ENCODE measurements at places on chromosomes 3 and 15.
A peak's percentile ranks its signal among the peaks of the same experiment; 100 is the strongest.

DNA sequence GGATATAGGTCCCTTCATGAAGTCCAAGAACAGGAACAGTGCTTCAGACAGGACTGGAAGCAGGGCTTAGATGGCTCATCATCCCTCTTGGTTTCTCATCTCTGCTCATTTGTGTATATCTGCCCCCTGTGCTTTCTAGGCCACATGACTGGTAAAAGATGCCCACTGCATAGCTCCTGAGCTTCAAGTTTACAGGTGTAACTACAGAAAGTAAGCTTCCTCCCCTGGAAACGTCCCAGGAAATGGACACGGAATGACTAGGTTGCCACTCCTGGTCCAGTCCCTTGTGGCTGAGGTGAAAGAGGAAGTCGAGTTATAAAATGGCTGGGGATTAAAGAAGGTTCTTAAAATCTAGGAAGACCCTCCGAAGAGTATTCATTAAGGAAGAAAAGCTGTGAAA is 32.5 kb downstream of the MYO5A start:
- no peak for DNase-seq

- no peak for DNase-seq
Observed at GRCh38 chr3:52279596-52279995, 1.1 kb upstream of the WDR82 start.

GRCh38 chr3:120114376-120114775 is 20.1 kb upstream of the GSK3B start:
- no peak for DNase-seq

DNA sequence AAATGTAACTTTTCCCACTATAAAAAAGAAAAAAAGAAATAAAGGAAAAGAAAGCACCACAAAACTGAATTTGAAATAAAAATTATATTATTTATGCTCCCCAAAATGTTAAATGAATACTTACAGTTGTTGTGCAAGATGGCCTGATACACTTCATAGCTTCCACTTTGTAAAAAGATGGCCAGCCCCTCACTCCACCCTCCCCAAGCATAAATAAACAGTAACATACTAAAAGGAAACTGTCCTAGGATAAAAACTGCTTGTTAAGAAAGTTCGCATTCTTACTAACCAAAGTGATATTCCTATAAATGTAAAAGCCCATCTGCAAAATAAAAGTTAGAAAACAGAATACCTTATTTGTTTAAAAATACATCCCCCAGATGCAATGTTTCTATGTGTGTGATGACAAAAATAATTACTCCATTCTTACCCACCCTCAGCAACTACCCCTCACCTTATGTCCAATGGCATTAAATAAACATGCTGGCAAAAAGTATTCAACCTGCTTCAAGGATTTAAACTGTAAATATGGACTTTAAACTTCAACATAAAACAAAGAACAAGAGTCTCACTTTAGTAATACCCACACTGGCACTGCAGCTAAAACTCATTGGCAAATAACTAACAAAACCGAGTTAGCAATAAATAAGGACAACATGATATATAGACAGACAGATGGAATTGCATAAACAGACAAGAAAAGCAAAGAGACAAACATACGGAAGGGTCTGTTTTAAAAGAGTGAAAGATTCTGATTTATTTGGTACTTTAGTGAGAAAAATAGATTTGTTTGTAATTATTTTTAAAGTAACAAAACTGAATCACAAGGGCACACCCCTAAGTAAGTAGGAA is 47.7 kb downstream of the ZBTB20 start:
- no peak for DNase-seq

DNA sequence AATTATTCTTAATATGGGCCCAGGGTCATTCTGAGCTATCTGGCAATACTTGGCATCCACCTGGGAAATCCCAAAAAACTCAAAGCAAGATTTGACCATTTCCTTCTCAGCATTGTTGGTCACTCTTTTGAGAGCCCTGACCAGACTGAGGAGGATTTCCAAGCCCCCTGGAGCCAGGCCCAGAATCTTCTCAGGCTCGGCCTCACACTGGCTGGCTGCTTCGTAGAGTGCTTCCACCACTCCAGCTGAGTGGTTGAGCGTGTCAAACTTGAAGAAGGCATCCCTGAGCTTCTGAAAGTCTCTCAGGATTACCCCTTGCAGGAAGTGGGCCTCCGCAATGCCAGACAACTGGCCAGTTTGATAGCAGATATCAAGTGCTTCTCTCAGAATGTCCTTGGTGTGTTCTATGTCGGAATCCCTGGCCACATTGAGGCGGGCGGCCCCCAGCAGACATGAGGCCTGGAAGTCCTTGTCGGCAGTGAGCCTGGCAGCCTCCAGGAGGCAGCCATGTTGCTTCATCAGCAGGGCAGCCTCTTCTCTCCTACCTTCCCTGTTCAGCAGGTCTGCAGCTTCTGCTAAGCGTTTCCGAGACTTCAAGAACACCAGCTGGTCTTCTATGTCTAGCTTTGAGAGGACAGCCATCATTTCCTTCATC is 68.9 kb upstream of the DCLK3 start:
- DNase-seq: no peak

GRCh38 chr15:74725845-74726773 is 781 bp upstream of the CYP1A1 start:
- peak; percentile 31 for DNase-seq

- no peak for DNase-seq
Observed at GRCh38 chr15:68506071-68506470, 72.7 kb upstream of the CORO2B start.

- DNase-seq: no peak
Observed at GRCh38 chr3:122691195-122691594, 10.6 kb downstream of the PARP14 start.

DNA sequence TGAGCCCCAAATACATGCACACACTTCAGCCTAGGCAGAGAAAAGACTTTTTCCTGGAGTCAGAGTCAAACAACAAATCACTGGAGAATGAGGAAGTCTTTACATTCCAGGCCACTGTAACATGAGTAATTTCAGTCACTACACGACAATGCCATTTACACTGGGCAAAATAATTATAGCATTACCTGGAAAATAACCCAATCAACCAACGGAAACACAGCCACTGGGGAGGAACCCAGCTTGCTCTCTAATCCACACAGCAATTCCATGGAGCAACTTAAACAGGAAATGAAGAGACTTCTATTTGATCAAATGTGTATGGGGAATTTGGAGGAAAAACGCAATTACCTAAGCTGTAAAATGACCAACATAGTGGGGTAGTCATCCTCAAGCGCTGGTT is 15.2 kb downstream of the FSTL1 start:
- no peak for DNase-seq

- DNase-seq: no peak
Observed at GRCh38 chr3:71640331-71640983, 56.9 kb upstream of the FOXP1 start.

DNA sequence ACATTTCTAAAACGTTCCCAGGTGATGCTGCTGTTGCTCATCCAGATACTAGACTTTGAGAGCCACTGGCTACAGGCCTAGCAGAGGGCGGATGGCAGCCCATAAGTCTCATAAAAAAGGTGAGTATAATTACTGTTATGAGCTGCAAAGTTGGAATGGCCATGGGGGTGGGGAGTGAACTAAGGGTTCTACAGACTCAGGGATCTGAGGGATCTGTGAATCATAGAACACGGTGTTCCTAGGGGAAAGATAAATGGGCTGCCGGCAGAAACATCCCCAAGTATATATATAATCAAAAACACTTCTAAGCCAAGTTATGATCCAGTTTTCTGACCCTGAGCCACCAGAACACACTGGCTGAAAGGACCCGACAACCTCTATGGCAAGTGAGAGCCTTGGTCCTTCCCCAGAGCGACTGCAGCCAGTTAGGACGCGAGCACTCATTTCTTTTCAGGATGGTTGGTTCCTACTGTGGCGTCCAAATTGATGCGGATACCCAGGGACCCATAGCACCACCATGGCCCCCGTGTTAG is 7.9 kb upstream of the SYNM start:
- DNase-seq: no peak

DNA sequence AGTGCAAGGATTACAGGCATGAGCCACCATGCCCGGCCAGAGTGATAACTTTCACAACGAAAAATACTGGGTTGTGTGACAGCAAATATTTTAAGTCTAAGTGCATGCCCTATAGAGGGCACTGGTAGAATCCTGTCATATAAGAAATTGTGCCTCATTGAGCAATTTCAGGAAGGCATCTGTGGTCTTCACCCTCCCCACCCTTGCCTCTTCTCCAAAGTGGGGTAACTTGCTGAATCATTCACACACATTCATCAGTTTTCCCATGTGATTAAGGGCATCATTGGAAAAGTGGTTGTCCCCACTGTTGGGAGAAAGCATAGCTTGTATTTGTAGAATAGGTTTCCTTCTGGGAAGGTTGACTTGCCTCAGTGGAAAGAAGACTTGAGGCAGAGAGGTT is 9.2 kb downstream of the MITF start:
- DNase-seq: no peak

GRCh38 chr3:28678086-28678485 is 329.5 kb upstream of the AZI2 start:
- DNase-seq: no peak

DNA sequence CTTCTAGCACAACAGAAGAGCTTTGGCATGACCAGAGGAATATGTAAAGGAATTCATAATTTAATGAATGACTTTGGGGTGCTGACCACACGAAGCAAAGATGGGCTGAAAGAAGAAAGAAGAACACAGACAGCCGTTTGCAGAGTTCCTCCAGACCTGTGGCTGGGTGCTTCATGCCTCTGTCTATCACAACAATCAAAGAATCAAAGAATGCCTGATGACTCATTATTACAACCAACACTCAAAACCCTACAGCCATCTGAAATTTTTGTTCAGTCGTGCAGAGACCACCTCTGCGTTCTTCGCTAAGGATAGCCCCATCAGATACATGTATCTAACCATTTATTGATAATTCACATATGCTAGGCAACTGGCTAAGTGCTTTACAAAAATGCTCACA is 129.0 kb upstream of the PRICKLE2 start:
- DNase-seq: no peak

DNA sequence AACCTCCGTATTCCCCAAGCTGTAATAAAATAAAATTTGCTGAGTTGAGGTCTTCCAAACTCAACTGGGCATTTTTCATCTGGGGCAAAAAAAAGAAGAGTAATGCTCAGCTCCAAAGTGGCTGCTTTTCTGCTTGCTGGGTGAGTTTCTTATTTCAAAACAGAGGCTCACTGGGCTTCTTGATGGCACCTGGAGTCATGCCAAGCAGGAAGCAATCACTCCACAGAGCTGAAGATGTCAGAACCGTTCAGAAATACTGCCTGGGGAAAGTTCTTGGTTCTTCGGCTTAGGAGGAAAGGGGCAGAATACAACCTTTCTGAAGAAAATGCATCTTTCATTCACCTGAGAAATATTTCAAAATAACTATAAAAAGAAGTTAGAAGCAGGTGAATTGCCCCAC is 4.1 kb downstream of the CCR9 start:
- no peak for DNase-seq

DNA sequence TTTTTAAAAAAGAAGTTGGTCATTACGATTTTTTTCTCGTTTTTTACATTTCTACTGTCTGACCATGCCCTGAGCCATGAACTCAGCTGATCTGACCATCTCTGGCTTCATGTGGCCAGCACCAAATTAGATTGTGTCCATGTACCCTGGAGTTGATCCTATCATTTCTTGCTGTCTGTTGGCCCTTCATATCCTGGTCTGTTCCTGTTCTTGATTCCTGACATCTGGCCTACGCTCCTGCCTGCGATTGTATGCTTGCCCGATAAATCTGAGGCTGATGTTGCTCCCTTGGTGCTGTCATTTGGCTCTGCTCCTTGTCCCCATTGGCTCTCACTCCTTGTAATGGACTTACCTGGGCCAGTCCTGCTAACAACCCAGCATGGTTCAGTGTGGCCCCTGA is 89.8 kb upstream of the IGSF10 start:
- DNase-seq: no peak

GRCh38 chr3:22122567-22122966 is 371.6 kb upstream of the ZNF385D start:
- DNase-seq: no peak

GRCh38 chr3:69209413-69209812 is 87.0 kb upstream of the LMOD3 start:
- DNase-seq: no peak

DNA sequence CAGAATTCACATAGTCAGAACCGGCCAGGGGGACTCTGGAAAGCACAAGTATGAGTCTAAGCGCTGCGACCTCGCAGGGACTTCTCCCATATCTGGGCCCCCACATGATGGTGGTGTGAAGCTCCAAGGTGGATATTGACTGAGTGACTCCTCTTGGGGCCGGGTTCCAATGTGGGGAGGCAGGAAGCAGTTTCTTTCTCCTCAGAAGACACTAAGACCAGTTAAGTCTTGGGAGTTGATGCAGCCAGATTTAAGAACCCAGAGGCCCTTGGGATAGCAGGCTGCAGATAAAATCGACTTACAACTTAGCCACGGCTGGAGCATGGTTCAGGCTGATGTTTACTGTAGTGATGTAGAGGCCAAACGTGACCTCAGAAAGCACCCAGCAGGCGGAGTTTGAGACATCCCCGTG is 55.4 kb upstream of the KLF13 start:
- no peak for DNase-seq

DNA sequence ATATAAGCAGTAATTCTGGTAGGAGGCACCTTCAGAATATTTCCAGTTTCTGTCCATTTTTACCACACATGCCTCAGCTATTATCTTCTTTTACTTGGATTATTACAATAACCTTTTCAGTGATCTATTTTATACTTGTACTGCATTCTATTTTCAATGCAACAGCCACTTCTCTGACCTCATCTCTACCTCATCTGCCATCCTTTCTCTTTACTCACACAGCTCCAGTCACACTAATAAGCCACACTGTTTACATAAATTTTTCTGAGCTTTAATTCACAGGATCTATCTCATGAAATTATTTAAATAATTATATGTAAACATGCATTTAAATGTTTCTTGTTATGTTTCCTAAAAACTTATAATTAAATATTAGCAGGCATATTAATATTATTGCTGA is 47.3 kb upstream of the BCHE start:
- DNase-seq: no peak

- no peak for DNase-seq
Observed at GRCh38 chr3:108414007-108414406, 96.4 kb downstream of the MYH15 start.

DNA sequence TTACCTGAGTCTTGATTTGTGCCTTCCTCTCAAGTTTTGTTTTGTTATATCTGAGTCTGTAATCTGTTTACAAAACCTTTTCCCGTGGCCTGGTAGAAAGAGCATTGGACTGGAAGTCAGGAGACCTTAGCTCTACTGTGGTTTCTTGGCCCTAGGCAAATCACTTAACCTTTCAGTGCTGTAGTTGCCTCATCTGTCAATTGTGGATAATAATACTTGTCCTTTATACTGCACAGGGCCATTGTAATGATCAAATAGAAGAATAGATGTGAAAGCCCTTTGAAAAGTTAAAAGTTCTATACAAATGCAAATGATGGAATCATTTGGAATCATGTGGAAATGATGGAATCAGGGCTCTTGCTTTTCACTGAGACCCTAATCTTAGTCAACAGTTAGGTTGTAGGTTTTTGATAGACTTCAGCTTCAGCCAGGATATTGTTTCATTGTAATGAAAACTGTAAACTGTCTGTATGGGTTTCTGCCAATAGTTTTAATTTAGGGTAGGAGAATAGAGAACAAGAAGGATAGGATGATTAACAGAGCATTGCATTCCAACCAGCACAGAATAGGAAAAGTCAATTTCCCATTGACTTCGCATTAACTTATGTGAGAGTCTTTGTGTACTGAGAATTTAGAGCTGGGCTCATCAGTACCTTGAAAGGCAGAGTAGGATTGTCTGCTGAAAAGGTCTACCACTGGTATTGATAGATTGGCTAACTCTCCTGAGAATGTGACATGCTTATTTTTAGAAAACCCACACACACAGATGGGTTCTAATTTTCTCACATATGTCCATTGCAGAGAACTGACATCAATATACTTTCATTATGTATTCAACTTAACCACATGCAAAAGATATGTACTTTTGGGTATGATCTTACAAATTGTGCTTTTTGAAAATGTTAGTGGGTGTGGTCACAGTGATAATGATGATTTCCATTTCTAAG is 21.8 kb downstream of the MAP2K5 start:
- DNase-seq: no peak

Measured in activated CD4-positive, CD25-positive, alpha-beta regulatory T cell (primary cell).